ENCODE measurements at places on chromosomes 1 and 21.

DNA sequence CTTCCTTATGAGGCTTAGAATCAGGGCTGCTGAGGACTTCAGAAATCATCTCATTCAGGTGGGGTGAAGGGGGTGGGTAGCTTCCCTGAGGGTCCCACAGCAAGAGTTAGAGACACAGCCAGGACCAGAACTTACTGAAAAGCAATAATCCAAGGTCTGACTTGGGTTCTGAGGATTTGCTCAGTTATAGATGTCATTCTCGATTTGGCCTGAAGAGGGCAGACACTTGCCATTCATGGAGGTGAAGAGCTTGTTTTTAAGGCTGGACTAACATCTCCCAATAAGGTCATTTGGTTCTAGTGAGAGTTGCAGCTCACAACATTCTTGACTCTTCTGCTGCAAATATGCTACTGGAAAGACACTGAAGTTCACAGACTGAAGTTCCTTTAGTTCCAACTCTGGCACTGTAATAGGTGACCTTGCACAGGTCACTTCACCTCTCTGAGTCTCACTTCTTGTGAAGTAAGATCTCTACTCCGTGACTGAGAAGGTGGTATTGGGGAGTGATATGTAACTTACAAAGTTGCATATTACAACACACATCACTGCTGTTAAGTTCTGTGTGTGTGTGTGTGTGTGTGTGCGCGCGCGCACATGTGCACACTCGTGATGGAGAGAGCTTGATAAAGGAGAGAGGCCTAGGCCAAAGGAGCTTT lies 69.8 kb upstream of the DIRAS3 start:
- peak; percentile 29 for DNase-seq

- no peak for DNase-seq
Observed at GRCh38 chr1:208047975-208048374, 137.1 kb upstream of the CD34 start.

GRCh38 chr1:13759072-13759471 lies 59.1 kb downstream of the PRDM2 start:
- DNase-seq = no peak

- no peak for DNase-seq
Observed at GRCh38 chr1:239123260-239123659, 263.1 kb upstream of the CHRM3 start.

- no peak for DNase-seq
Observed at GRCh38 chr1:187252923-187253322, 424.2 kb downstream of the PLA2G4A start.

GRCh38 chr1:113895098-113895497 lies 7.7 kb upstream of the BCL2L15 start:
- no peak for DNase-seq

GRCh38 chr1:115969509-115969908 lies 6.8 kb upstream of the SLC22A15 start:
- no peak for DNase-seq

DNA sequence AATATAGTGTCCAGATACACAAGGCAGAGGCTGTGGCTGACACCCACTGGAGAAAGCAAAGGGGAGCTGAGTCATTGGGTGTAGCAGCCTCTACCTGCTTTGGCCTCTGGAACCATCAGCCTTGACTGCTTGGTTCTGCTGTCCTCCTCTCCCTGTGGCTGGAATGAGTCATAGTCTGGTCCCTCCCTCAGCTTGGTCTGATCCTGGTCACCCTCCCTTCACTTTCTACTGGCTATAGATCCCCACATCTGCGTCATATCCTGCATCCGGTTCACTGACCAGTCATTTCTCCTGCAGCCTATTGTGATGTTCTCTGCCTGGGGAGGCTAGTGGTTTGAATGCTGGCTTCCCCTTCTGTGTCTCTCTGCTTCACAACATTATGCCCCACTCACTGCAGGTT lies 372.8 kb upstream of the DAB1 start:
- no peak for DNase-seq

- no peak for DNase-seq
Observed at GRCh38 chr1:234891427-234891826, 237.2 kb downstream of the TOMM20 start.

DNA sequence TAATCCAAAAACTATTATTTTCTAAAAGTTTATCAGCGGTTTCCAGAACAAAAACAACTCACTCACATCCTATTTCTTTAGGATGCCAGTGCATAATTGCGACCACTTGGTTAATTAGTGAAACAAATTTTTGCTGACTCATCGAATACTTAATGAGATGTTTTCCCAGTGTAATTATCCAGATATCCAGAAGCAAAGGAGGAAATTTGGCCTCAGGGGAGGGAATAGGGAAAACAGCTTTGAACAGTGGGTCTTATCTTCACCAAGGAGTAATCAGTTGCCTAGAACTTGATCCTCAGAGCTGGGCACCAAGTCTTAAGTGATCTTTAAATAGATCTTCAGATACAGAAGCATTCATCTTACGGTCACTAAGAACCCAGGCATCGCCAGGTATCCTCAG lies 24.3 kb downstream of the STYXL2 start:
- DNase-seq = no peak

GRCh38 chr1:153362187-153362775 lies 4.6 kb downstream of the S100A9 start:
- DNase-seq = no peak

DNA sequence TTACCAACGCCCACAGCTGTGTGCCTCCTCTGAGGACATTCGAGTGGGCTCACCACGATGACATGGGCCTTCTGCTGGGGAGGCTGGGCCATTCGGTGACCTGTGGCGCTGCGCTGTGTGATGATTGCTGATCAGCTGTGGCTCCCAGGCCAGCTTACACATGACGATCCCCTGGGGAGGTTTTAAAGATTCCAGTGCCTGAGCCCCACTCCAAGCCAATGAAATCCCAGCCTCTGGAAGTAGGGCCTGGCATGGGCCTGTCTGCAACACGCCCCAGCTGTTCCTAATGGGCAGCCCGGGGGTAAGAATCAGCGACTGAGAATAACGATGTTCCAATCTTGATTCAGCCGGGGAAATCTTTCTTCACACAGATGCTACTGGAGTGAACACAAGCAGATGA lies 153.7 kb downstream of the KCNJ6 start:
- no peak for DNase-seq

DNA sequence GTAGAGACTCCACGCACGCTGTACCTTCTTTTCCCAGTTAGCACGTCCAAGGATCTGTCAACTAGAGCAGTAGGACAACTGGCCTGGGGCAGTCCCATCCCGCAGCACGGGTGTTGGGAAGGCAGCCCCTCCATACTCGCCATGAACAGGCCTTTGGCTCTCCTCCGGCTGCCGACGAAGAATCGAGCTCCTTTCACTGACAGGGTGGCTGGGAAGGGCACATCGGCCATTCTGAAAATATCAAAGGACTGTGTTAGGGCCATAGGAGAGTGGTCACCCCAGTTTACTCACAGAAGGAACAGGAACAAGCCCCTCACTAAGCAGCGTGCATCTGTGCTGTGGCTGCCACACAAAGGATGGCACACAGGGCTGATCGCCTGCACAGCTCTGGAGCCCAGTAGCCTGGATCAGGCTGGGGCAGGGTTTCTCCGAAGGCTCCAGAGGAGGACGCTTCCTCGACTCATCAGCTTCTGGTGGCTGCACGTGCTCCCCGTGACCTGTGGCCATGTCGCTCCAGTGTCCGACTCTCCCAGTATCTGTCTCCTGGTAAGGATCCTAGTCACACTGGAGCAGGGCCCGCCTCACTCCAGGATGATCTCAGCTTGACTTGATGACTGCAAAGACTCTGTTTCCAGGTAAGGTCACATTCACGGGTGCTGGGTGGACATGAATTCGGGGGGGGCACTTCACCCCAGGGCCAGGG lies 8.9 kb downstream of the KRTAP10-1 start:
- no peak for DNase-seq

GRCh38 chr1:147496571-147497210 lies 44.6 kb upstream of the BCL9 start:
- DNase-seq = no peak

DNA sequence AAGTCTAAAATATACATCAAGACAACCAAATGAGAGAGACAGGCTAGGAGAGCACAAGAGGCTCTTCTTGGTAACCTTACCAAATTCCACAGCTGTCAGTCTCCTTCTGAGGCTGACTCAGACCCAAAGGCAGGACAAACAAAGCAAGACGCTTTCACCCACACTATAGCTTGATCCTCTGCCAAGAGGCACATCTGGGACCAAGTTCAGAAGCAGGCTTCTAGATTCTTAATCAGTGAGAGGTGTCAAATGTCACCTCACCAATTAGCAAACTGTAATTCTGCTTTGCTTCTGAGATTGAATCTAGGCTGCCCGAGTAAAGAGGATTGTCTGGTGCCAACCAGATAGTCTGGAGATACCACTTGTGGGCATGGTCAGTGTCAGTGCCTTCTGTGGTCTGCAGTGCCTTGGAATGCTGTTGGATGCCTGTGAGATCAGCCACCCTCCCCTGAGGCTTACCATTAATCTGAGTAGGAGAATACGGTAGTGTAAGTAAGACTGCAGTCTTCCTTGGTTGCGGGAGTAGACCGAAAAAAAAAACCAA lies 151.0 kb downstream of the FMN2 start:
- no peak for DNase-seq

GRCh38 chr1:54212872-54213271 lies 12.9 kb downstream of the MRPL37 start:
- no peak for DNase-seq

- DNase-seq = no peak
Observed at GRCh38 chr1:199308349-199308846, 669.6 kb downstream of the PTPRC start.

GRCh38 chr21:46207006-46207919 lies 21.3 kb downstream of the LSS start:
- no peak for DNase-seq

DNA sequence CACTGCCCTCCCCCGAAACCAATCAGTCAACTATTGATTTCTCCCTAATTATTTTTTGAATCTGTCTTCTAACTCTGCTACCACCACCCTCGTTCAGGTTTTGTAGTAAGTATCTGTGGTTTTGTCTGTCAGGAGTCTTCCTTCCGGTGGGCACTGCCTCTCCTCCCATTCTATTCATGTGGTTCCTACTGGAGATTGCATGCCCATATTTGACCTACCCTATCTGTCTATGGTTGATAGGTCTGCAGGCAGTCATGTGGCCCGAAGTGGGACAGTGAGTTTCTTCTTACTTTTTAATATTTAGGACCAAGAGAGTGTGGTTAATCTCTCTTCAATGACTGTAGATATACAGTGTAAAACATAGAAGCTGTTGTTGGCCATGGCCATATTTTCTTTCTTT lies 17.8 kb upstream of the MAST2 start:
- DNase-seq = no peak

Data from NCI-H2107 (cell line).